ENCODE measurements at places on chromosomes 5 and 9.
A peak's percentile ranks its signal among the peaks of the same experiment; 100 is the strongest.

- DNase-seq, result no peak
Observed at GRCh38 chr9:4690144-4690543, 10.8 kb downstream of the CDC37L1 start.

DNA sequence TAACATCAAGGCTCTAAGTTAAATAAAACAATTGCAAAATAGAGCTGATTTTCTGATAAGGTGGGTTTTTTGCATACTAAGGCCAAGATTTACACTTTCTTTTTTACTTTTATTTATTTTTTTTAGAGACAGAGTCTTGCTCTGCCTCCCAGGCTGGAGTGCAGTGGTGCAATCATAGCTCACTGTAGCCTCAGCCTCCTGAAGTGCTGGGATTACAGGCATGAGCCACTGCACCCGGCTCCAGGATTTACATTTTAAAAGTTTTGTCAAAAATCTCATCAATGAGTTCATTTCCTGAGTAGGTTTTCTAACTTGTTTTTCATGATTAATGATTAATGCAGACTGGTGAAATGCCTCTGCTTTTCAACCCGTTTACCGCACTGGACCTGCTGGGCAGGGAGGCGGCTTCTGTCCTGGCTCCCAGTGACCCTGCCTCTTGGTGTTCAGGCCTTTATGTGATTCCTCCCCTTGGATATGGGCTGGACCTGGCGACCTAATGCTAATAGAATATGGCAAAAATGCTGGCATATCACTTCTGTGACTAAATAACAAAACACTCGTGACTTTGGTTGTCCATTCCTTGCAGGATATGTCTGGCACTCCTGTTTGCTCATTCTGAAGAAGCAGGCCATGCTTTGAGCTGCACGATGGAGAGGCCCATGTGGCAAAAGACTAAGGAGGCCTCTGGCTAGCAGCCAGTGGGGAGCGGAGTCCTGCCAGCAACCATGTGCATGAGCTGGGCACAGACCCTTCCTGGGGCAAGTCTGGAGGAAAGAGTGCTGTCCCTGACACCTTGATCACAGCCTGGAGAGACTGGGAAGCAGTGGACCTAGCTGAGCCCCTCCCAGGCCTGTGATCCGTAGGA, 72.2 kb upstream of the PTCH1 start:
- no peak for DNase-seq

- DNase-seq, result no peak
Observed at GRCh38 chr5:105304859-105305258, 1742.3 kb upstream of the NUDT12 start.

DNA sequence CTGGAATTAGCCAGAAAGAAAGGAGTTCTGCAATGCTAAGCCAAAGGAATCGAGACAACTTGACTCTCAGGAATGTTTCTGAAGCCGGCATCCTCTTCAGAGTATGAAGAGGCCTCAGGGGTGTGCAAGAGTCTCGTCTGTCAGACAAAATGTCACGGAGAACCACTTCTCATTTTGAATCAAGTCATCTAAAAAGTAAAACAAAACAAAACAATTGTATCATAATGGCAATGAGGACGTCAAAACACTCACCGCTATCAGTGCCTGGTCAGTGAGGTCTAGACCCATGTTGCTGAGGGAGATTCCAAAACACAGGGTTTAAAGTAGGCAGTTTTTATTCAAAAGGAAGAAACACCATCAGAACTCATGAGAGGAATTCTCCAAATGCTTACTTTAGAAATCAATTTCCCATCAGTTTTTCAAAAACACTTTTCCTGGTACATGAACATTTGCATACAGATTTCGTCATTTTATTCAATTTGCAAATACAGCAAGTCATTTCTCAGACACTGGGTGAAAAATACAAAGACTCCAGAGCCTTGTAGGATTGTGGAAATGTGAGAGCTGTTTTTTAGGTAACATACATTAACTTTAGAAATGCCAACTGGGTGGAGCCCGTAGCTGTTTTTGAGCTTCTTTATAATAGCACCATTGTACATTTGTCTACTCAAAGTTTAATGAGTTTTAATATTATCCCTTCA, 89.5 kb upstream of the MAP3K1 start:
- DNase-seq, result no peak

DNA sequence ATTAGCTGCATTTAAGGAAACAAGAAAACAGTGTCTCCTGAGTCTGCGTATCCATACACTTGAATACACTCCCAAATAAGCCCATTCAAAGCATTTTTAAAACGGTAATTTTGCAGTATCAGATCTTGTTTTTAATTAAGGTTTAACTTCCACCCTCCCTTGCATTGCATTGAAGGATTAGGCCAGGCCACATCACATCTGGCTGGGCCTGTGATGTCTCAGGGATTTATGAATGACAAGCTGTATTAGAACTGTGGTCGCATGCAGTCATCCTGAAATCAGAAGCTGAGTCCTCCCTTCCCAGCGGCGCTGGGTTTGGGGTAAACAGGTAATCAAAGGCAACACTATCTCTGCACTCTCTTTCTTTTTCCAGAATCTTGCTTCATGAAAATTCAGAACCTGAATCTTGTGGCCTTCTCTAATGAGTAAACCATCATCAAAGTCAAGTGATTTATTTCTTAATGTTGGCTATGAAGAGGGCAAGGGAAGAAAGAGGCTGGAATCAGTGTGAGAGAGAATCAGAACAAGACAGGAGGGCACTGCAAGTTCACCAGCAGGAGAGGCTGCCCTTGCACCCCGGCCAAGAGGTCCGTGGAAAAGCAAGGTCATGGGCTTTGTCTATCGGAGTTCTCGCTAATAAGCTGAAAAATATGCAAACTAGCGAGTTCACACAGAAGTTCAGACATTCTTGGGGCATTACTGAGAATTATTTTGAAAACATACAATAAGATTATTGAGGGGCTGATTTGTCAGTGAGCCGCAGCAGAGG, 80.0 kb upstream of the ZSWIM6 start:
- DNase-seq, result no peak

DNA sequence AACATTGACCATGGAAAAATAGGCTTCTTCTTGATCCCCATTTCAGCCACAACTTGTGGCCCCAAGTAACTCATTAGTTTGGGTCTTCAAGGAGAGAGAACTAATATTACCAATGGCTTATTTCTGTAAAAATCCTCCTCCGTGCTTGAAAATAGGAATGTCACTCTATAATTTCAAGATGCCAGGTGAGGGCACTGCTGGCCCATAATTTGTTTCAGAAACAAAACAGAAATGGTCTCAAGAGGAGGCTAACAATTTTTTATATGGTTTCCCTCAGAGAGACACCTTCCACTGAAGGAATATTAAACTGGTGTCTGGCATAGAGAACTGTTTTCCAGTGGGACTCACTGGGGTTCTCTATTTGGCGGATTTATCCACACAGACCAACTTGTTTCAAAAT, 437.0 kb upstream of the TRPC7 start:
- DNase-seq, result no peak

- no peak for DNase-seq
Observed at GRCh38 chr5:107739661-107740060, 68.9 kb upstream of the EFNA5 start.

GRCh38 chr9:83062651-83063527, at the start of gene RASEF:
RASEF (minus strand) TSS chr9:83063142; CDS start chr9:83062867, 275 bp downstream.
- no peak for DNase-seq

- DNase-seq, result no peak
Observed at GRCh38 chr9:137876781-137877386, 698 bp upstream of the CACNA1B start.

GRCh38 chr9:35910613-35911359, 1.5 kb downstream of the SPAAR start:
- DNase-seq, result peak; percentile 12

DNA sequence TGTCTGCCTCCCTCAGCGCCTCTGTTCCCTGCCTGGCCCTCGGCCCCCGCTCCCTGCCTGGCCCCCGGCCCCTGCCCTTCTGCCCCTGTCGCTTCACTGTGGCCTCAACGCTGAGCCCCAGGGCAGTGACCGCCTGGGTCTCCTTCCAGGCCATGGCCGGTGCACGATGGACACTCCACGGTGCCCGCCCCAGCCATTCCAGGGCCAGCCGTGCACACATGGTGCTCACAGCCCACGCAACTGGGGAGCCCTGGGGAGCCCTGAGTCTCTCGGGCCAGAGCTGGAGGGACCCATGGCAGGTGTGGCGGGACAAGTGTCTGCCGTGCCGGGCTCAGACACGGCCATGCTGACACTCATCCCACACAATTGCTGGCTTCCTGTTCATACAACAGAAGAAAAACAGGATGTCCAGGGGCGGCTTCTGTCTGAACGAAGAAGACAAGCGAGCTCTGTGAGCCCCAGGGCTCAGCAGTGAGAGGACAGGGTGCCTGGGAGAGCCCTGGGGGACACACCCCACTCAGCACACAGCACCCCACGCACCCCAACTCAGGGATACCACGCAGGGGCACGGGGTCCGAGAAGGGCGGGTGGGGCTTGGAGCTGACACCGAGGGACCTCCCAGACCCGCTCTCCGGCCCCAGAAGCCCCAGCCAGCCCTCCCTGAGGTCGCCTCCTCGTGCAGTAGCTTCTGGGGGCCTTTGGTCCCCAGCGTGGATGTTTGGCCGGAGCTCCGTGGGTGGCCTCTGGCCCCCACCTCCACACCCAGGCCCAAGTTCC, 35.7 kb downstream of the EXD3 start:
- DNase-seq, result no peak

GRCh38 chr9:99162759-99163364, 57.9 kb downstream of the TGFBR1 start:
- DNase-seq, result no peak

DNA sequence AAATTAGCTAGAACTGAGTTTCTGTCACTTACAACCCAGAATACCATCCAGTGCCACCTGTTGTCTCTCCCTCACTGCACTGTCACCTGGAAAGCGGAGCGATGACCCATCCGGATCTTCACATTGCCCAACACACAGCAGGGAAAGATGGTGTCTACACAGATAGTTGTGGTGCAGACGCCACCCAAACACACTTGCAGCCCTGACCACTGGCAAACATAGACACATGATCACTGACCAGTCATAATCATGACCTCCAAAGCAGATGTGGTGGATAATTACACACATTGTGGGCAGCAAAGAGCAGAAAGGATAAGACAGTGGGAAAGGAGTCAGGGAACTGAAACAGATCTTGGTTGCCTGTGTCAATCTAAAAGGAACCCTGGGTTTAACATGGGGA, 64.7 kb downstream of the GABBR2 start:
- DNase-seq, result no peak

DNA sequence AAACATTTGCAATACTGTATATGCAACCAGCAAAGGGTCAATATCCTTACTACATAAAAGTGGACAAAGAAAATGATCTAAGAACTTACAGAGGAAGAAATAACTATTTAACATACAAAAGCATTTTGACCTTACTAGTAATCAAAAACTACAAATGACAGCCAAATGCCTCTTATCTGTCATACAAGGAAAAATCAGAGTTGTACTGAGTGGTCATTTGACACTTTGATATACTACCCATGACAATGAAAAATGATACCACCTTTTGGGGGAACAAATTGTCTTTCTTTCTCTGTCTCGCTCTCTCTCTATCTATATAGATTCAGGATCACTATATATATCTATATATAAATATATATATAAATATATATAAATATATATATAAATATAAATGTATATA, 50.4 kb upstream of the ZSWIM6 start:
- DNase-seq, result no peak

- no peak for DNase-seq
Observed at GRCh38 chr5:115894342-115894741, 52.6 kb downstream of the AP3S1 start.

DNA sequence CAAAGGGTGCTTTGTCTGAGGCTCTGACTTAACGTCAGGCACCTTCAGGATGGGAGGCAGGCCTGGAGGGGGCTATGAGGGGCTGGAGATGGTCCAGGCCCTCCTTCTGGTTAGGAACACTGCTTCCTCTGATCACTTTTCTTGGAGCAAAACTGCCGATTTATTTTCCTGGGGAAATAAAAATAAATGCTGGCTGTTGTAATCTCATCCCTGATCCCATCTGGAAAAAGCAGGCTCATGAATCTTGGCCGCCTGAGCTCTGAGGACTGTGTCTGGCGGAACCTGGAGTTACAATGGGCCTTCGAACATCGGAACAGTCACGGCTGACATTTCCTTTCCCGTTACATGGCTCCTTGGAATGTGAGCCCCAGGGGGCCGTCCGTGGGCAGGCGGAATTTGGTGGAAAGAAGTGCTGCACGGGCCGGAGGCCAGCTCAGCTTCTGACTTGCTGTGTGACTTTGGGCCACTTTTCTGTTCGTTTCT, 157.8 kb downstream of the RGS3 start:
- DNase-seq, result no peak

GRCh38 chr9:93450945-93451815, at the start of gene FAM120A:
FAM120A (plus strand) TSS chr9:93451685; CDS start chr9:93451916, 231 bp downstream.
- peak; percentile 66 for DNase-seq

GRCh38 chr5:40680741-40681362, 1.1 kb downstream of the PTGER4 start:
- DNase-seq, result no peak

- no peak for DNase-seq
Observed at GRCh38 chr5:138466900-138467710, 1.8 kb downstream of the EGR1 start.

DNA sequence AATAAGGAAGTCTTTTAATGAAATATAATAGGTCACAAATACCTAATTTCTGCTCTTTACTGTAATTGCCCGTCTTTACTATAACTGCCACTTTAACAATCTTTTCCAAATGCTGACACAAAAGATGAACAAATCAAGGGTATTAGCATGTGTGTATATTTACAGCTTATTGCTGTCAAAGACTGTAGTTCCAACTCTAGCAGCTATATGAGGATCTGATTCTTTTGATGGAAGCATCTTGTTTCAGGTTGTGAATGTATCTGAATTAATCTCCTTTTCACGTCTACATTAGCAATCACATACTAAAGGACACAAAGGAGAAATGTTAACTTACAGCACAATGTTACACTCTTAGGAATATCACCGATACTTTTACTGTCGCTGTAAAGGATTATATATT, 27.9 kb downstream of the RFX3 start:
- DNase-seq, result no peak
